ENCODE measurements at places on chromosomes 11 and 22. TPM values are rescaled to one million over a fixed set of nuclear protein-coding genes. Genes with fewer than 3 reads are reported as not detected.

The UCP3 gene
- total RNA-seq, result 0.41 TPM

The DDB1 gene
- total RNA-seq, result 108 TPM

The OR8G1 gene
- total RNA-seq, result not detected

The APOC3 gene
- not detected for total RNA-seq

The PPME1 gene
- 19.3 TPM for total RNA-seq

GRCh38 chr11:73229896-73230875 lies 12.1 kb downstream of the P2RY2 start:
- DNase-seq, result peak; percentile 39

GRCh38 chr11:3969613-3970012 lies 114.1 kb downstream of the STIM1 start:
- DNase-seq, result no peak

GRCh38 chr11:804599-804964 lies 449 bp downstream of the PIDD1 start:
- no peak for DNase-seq

- no peak for DNase-seq
Observed at GRCh38 chr11:133697161-133697560, 148.2 kb downstream of the SPATA19 start.

GRCh38 chr22:22759371-22759770 lies 115.0 kb downstream of the GGTLC2 start:
- DNase-seq, result no peak

- peak; percentile 78 for DNase-seq
Observed at GRCh38 chr11:57349491-57350274, 11.5 kb downstream of the P2RX3 start.

DNA sequence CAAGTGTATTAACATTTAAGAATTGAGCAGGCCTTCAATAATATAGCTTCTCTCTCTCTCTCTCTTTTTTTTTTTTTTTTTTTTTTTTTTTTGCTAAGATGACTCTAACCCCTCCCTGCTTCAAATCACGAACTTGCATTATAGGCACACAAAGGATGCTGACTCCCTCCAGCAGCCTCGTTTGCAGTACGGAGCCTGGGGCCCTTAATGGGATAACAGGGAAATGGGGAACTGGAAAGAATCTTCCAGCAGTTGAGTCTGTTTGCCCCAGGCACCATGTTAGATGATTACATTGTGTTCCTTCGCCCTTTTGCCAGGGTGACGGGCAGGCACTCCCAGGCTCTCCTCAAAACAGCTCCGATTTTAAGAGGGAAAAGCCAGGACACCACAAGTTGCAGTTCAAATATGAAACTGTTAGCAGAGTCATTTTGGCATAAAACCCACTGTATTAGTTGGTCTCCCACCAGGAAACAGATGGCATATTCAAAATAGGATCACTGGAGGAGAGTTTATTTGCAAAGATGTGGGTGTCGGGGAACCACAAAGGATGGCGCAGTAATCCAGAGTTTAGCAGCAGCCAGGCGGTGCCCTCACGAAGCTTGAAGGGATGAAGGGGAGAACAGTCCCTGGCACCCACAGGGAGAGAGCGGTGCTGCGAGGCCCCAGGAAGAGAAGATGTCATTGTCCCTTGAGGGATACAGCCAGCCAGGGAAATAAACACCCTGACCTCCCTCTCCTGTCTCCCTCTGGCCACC lies 26.5 kb upstream of the TREH start:
- no peak for DNase-seq
